Stomach (tissue), 19 donors: ENCODE measurements at places on chromosomes 5 and 9. TPM values are rescaled to one million over a fixed set of nuclear protein-coding genes. Genes with fewer than 3 reads are reported as not detected.

STPG3 gene
- not detected for polyA plus RNA-seq

FOXE1 gene
- polyA plus RNA-seq: not detected

- no peak for DNase-seq
- H3K27me3 ChIP-seq: no peaks in the 10 kb centered on the region
- H3K36me3 ChIP-seq: no peaks in the 10 kb centered on the region
- H3K27ac ChIP-seq: no peak overlapping the region
- peaks cover 2% of the 10 kb centered on the region for H3K4me1 ChIP-seq
These were observed 17.6 kb downstream of the DMRT3 start for GRCh38 chr9:994005-994404.

GRCh38 chr5:166909040-166909439 lies 1382.4 kb upstream of the WWC1 start:
- no peaks in the 10 kb centered on the region for H3K36me3 ChIP-seq
- H3K4me3 ChIP-seq: no peak overlapping the region
- H3K27me3 ChIP-seq: no peaks in the 10 kb centered on the region
- no peaks in the 10 kb centered on the region for H3K4me1 ChIP-seq
- DNase-seq: no peak

- H3K27ac ChIP-seq: no peak overlapping the region
- no peak for DNase-seq
- H3K4me1 ChIP-seq: no peaks in the 10 kb centered on the region
- H3K27me3 ChIP-seq: no peaks in the 10 kb centered on the region
- no peaks in the 10 kb centered on the region for H3K36me3 ChIP-seq
- H3K4me3 ChIP-seq: no peak overlapping the region
These were observed 318.4 kb downstream of the PSAT1 start for GRCh38 chr9:78615372-78615771.

GRCh38 chr5:158640593-158640980 lies 459.1 kb downstream of the EBF1 start:
- H3K27ac ChIP-seq: no peak overlapping the region
- H3K36me3 ChIP-seq: no peaks in the 10 kb centered on the region
- H3K4me1 ChIP-seq: no peaks in the 10 kb centered on the region
- DNase-seq: no peak
